ENCODE measurements at places on chromosomes 5 and 9.
A peak's percentile ranks its signal among the peaks of the same experiment; 100 is the strongest.

DNA sequence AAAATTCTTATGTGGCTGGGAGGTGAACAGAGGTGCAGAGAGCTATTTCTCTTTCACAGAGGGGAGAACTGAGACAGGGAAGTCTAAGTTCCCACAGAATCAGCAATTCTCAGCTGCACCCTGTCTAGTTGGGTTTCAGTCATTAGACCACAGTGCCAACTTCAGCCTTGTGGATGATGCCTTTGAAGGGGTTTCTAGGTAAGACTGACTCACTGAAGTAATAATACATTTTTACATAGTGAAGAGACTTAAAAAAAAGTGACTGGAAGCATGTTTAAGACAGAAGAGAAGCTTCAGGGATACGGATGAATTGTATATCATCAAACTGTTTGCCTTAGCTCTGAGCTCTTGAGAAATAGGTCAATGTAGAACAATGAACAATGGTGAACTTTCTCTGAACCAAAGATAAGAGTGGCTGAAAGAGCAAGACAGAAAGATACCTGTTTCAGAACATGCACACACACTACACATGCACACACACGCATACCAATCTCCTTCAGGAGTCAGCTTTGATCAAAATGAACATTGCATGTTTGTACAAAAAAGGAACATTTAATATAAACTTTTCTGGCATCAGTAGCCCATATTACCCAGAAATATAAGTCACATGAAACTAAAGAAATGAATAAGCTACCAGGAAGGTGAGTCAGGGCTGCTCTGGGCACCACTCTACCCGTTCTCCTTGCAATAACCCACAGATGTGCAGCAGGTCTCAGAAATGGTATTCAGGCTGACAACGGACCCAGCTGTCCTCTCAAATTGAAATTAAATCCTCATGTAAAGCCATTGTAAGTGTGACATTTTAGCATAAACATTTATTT lies 12.6 kb upstream of the FYB1 start:
- no peak for DNase-seq

- no peak for DNase-seq
These were observed 2.1 kb upstream of the PRDM12 start for GRCh38 chr9:130662099-130662969.

DNA sequence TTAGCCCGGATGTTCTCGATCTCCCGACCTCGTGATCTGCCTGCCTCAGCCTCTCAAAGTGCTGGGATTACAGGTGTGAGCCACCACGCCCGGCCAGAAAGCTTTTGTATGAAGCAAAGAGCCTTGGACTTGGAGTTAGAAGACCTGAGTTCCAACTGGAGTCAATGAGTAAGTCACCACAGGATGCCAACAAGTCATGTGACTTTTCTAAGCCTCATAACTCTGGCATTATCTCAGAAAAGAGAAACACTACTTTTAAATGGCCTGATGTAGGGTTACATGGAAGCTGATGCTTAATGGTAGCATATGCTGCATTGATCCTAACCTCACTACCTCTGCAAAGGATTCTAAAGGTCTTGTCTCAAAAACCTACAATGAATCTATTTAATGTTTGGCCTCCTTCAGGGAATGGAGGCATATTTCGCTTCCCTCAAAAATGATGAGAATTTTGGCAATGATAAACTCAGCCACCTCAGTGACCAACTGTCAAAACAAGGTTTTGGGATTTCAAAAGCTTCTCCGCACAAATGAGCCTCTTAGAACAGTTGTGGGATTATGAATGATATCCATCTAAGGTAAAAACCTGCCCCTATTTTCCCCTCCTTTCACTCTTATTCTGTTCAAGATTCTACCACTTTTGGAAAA lies 236.8 kb downstream of the ACTL7B start:
- DNase-seq = no peak

GRCh38 chr9:88672874-88673689 lies 138.1 kb downstream of the NXNL2 start:
- no peak for DNase-seq

GRCh38 chr5:136080483-136081216 lies 51.9 kb downstream of the TGFBI start:
- DNase-seq = peak; percentile 57

DNA sequence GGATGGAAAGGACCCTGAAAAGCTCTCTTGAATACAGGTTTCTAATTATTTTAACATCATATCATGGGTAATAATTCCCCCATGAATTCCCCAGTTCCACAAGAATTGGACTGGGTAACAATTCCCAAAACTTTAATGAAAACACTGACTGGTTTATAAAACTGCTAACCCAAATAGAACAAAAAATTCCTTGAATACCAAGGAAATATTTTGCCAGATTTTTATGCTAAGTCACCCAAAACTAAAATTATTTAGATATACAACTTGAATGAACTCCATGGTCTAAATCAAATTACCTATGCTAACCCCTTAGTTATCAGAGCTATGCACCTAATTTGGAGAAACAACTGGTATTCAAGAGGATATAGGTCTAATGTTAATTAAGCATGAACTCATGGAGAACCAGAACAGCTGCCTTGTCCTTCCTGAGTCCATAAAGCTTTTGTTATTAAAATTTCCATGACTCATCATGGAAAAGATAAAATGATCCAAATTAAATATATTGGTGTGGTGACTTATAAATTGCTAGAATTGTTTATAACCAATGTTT lies 164.9 kb upstream of the TUT7 start:
- no peak for DNase-seq

GRCh38 chr9:115170358-115171073 lies 52.6 kb upstream of the TNC start:
- DNase-seq = no peak

DNA sequence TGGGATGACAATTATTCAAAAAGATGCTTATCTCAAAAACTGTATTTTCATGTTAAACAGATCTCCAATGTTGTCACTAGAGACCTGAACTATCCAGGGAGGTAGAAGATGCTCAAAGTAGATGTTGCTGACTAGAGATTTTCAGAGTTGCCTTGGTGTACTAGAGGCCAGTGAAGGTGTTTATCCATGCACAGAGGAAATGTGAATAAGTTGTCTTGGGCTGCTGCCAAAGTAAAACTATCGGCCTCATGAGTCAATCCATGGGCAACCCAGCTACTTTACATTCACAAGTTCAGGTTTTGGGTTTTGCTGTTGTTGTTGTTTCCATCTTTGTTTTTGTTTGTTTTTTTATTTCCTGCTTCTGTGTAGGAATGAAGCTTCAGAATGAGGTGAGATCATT lies 141.1 kb upstream of the RANBP3L start:
- no peak for DNase-seq

DNA sequence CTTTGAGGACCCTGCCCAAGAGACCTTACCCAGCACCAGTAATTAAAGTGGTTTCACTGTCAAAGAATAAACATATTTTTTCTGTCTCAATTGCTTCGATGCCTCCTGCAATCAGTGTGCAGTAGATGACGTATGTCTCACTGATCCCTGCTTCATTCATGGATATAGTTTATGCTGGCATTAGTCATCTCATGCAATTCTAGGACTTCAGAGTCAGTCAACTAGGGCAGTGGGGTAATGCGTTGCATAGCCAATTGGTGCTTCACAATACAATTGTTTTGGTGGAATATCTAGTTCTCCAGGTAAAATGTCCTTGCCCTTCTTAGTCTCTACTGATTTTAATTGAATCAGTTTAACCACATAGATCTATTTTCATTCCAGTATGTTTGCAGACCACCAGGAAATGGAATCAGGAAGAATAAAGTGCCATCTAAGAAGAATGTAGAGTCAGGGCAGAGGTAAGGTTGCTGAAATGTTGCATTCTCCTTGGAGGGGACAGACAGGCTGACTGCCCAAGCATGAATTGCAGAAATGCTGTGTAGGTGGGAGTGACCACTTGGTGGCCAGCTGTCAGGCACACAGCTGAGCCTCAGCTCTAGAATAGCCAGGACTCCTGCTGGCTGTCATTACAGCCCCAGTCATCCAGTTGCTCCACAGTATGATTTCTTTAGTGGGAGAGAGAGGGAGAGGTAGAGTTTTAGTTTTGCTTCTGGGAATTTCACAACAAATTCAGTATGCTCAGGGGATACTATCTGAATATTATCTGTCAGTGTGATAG lies 73.5 kb upstream of the MEGF10 start:
- DNase-seq = no peak

DNA sequence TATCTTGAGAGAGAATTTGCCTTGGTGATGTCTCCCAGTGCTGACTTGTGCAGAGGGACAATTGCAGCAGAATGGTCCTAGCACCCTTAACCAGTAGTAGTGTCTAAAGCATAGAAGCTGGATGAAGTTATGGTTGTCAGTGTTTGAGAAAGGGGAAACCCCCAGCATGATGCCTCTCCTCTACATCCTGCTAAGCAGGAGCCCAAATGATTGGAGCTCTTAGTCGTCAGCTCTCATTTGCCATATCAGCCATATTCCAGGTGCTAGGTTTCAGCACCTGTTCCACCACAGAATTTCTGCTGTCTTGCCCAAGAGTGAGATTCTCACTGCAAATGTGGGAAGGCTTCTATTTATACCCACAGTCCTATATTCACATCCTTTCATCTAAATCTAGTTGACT lies 43.7 kb upstream of the RFX3 start:
- no peak for DNase-seq

All from activated T-cell treated with anti-CD3 and anti-CD28 coated beads, Interleukin-2, amount 50 U/mL, for 1 hour (primary cell).